ENCODE measurements at places on chromosomes 16 and 17. TPM values are rescaled to one million over a fixed set of nuclear protein-coding genes. Genes with fewer than 3 reads are reported as not detected.
A peak's percentile ranks its signal among the peaks of the same experiment; 100 is the strongest.

RAB26 gene
- total RNA-seq: 3.8 TPM

VWA3A gene
- total RNA-seq: not detected

TP53TG3C gene
- not detected for total RNA-seq

CCT6B gene
- 1.0 TPM for total RNA-seq

NPIPB6 gene
- total RNA-seq: 0.42 TPM

CHD9NB gene
- total RNA-seq: 0.20 TPM

DNA sequence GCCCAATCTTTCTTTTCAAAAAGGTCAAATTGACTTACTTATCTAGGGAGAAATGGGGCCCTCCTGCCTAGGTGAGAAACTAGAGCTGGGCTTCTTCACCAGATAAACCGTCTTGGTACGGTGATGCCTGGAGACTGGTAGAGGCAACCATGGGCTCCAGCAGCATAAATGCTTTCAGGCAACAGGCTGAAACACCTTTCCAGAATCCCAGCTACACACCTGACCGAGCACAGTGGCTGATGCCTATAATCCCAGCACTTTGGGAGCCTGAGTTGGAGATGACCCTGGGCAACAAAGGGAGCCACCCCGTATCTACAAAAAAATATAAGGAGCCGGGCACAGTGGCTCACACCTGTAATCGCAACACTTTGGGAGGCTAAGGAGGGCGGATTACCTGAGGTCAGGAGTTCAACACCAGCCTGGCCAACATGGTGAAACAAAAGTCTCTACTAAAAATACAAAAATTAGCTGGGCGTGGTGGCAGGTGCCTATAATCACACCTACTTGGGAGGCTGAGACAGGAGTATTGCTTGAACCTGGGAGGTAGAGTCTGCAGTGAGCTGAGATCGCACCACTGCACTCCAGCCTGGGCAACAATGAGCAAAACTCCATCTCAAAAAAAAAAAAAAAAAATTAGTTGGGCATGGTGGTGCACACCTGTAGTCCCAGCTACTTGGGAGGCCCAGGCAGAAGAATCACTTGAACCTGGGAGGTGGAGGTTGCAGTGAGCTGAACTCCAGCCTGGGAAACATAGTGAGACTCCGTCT, 8.0 kb downstream of the TRAF4 start:
- DNase-seq: no peak

DNA sequence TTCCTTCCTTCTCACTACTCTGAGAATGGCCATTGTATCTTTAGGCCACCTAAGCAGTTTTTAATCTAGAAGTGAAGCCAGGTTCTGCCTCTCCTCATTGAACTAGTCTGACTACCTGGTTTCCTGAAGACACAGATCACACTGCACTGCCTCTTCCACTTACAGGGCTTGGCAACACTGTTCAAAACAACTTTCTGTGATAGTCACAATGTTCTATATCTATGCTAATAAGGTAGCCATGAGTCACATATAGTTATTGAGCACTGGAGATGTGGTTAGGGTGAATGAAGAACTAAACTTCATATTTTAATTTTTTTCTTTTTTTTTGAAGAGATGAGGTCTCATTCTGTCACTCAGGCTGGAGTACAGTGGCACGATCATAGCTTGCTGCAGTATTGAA, 26.9 kb downstream of the RND2 start:
- no peak for DNase-seq

- DNase-seq: peak; percentile 43
Measured at GRCh38 chr16:58464047-58464915, 35.7 kb upstream of the NDRG4 start.

DNA sequence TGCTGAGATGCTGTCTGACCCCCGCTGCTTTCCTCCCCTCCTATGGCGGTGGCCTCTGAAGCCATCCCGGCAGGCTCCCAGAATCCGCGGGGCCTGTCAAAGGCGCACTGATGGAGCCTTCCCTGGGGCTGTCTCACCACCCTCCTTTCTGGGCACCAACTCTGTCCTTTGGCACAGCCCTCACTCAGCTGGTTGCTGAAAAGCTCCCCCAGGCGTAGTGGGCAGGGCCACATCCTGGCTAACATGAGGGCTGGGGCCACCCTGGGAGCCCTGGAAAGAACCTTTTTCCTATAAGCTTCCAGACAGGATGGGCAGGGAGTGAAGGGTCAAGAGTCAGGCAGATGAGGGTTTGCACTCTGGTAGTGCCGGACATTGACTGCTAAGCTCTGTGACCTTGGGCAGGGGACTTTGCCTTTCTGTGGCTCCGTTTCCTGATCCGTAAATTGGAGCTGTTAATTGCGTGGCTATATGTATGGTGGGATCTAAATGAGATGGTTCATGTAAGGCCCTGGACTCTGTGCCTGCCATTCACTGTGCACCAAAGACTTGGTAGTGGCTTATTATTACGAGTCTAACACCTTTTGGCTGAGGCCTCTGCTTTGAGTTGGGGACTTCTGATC, 27.6 kb upstream of the LASP1NB start:
- DNase-seq: peak; percentile 53

- DNase-seq: no peak
Measured at GRCh38 chr17:43881181-43881580, 26.2 kb downstream of the MPP2 start.

GRCh38 chr17:50863931-50864330, 2.2 kb downstream of the TOB1 start:
- no peak for DNase-seq

DNA sequence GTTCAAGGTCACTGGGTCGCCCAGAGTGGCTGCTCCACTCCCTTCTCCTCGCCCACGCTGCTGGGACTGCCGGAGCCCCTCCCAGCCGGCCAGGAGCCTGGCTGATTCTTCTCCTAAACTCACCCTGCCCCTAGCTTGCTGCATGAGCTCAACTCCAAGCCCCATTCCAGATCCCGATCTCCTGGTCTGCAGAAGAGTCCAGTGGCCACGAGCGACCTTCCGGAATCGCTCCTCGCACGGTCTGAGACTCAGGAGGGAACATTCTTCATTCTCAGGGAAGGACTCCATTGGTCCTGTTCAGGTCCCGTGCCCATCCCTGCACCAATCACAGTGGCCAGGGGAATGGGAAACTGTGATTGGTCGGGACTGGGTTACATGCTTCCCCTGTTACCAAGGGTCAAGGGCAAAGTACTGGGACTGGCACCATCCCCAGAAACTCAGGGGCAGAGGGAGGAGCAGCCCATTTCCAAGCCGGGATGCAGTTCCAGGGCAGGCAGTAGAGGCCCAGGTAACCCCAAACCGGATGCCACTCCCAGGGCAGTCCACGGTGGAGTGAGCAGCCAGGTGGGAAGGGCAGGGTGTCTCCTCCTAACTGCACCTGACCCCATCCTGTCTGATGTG, 24.5 kb upstream of the CIBAR2 start:
- peak; percentile 50 for DNase-seq

GRCh38 chr17:43875476-43876147, 28.6 kb downstream of the CD300LG start:
- DNase-seq: no peak

DNA sequence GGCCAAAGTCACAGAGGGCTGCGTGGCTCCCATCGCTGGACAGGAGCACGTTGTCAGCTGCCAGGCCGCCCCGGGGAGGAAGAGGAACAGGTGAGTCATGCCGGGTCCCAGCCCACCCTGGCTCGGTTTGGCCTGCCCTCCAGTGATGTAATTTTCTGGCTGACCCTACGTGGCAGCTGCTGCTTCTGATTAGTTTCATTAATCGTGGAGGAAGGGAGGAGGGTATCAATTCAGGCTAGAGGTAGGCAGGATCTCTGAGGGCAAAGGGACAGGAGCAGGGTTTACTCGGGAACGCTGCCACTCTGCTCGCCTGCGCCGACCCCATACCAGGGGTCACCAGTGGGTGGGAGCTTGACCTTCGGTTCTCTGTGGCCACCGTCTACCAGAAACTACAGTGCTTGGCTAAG, 11.7 kb upstream of the SPATA32 start:
- DNase-seq: no peak

DNA sequence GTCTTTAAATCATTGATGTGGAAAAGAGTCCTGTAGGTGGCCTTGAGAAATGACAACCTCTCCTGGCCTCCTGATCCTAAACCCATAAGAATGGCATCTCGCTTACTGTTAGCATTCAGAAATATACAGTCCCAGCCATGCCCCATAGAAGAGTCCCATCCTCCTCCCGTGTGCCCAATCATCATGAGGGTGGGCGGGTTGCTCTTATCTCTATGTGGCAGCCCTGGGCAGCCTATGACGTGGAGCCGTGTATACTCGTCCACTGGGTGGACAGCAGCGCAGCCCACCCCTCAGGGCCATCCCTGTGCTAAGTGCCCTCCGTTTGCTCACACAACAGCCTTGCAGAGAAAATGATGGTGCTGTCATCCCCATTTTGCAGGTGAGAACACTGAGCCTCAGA, 105.3 kb downstream of the AMFR start:
- no peak for DNase-seq

DNA sequence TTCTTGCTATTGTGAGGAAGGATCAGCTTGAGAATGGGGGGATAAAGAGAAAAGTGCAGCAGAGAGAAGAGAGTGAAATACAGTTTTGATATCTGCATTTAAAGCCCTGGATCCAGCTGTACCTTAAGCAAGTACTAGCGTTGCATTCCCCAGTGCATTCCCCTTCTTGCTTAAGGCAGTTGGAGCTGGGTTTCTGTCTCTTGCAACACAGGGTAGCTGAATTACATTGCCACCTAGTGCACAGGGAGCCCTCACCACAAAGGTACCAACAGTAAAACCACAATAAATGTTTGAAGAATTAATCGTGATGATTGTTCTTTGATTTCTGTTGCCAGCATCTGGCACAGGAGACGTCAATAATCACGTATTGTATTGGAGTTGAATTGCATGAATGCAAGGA, 588.7 kb downstream of the RBFOX1 start:
- peak; percentile 7 for DNase-seq

DNA sequence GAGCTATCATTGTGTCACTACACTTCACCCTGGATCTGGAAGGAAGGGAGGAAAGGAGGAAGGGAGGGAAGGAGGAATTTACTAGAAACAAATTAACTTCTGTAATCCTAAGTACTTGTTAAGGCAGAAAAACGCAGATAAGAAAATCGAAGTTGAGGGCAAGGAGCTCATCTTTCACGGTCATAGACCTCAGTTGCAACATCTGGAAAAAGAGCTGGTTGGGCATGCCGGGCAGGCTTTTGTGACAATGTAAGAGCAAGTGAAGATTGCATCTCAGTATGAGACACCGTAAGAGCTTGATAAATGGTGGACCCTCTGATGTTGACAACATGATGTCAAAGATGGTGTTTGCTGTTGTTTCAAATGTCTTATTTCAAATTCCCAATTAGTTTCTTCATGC, 721.5 kb downstream of the MAF start:
- DNase-seq: no peak

DNA sequence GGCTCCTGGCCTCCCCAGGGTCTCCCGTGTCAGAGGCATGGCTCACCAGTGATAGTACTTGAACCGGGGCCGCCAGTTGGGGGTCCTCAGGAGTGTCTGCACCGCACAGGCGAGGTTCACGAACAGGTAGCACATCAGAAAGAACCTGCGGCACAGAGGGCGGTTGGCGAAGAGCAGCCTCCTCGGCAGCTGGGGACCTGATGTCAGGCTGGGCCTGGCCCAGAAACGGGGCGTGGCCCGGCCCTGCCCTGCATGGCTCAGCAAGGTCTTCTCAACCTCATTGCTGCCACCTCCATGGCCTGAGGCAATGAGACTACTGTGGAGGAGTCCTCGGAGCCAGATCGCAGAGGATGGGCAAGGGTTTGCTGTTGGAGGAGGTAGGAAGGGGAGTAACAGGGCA, 4.1 kb upstream of the LCAT start:
- peak; percentile 21 for DNase-seq

DNA sequence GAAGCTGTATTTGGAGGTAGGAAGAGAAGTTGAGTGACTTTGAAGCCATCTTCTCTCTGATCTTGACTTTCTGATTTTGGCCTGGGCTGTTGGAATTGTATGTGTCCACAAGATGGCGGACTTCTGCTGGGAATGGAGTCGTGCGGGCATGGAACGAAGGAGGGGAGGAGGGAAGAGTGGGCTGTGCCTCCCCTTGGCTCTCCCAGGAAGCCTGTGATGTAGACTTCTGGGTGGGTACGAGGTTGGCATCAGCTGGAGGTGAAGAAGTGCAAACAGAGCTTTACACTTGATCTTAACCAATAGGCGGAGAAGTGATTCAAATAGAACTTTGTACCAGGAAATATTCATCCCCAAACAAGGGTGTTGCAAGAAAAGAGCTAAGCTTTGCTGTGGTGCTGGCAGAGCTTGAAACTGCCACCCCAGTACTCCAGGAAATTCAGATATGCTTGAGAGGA, 7.4 kb upstream of the TMEM220 start:
- peak; percentile 43 for DNase-seq

- no peak for DNase-seq
Measured at GRCh38 chr17:74452841-74453661, 13.4 kb upstream of the CD300A start.

GRCh38 chr16:14358697-14359305, 271.3 kb downstream of the PARN start:
- DNase-seq: no peak

DNA sequence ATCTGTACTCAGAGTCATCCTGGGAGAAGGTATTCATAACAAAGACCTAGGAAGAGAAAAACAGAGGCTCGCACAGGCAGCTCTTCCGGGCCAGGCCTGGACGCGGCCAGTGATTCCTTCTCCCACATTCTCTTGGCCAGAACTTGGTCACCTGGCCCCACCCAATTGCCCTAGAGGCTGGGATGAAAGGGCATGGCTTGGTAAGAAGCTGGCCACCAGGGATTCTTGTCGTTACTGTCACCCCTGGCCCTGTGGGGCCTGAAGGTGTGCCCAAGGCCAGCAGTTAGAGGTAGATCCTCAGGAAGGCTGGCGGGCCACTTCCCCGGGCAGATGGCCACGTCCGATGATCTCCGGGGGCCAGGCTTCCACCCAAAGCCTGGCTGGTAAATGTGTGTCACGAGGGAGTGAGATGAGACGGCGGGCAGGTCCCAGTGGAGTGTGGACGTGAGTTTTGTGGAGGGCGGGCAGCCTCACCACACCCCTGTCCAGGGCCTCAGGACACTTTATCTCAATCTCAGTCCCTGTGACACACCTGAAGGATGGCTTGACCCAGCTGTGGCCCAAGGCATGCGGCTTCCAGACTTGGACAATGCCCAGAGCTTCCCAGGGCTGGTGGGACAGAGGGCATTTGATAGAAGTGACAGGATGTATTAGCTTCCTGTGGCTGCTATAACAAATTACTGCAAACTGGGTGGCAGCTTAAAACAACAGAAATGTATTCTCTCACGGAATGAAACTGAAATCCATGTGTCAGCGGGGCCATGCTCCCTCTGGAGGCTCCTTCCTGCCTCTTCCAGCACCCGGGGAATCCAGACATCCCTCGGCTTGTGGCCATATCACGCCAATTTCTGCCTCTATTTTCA, 66.3 kb upstream of the GSE1 start:
- no peak for DNase-seq

- DNase-seq: no peak
Measured at GRCh38 chr17:78322858-78323455, 36.9 kb downstream of the SOCS3 start.

DNA sequence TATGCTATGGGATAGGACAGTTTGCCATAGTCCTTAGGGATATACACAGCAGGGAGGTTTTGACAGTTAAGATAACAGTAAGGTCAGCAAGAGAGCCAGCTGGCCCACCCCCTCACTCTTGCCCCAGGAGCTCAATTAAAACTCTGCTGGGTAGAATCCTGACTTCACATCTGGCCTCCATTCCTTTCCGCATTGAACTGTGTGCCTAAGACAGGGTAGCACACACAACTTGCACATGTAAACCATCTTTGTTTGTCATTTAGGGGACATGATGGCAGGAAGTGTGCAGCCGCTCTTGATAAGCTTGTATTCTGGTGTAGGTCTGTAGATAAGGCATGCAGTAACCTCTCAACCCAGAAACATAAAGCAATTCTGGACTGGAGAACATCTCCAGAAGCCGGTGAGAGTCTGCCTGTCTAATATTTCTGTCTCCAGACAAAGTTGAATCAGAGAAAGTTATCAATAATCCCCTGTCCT, 5.2 kb downstream of the MINK1 start:
- no peak for DNase-seq

All from M059J (cell line).